Esophagus squamous epithelium (tissue), 5 donors: ENCODE measurements at places on chromosomes 5 and 9.

DNA sequence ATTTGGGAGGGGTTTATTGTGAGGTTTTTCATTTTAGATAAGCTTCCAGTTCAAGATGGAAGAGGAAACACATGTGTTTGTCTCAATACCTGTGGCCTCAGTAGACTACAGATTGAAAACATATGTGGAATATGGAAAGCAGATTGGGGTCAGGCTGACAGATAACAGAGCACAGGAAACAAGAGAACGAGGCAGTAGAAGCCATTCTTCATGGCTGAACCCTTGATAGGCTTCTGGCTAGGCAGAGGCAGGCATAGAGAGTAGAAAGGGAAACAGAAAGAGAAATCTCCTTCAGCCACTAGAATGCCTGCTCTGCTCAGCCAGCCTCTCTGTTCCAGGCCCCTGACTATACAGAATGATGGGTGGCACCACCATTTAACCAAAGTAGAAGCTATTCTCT, 152.5 kb downstream of the MUSK start:
- DNase-seq: no peak

DNA sequence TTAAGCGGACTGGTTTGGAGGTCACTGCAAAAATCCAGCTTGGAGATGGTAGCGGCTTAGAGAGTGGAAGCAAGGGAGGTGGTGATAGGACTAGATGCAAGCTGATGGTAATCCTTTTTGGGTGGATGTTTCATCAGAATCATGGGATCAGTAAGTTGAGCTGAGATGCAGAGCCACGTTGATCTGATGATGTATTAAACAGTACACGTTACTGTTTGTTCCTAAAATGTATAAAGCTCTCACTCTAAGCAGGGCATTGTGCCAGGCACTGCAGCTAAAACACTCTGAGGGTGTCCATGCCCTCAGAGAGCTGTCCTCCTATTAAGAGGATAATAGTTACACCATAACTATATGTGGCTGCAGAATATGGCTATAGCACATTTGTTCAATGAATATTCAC, 93.1 kb downstream of the JAKMIP2 start:
- DNase-seq: no peak

DNA sequence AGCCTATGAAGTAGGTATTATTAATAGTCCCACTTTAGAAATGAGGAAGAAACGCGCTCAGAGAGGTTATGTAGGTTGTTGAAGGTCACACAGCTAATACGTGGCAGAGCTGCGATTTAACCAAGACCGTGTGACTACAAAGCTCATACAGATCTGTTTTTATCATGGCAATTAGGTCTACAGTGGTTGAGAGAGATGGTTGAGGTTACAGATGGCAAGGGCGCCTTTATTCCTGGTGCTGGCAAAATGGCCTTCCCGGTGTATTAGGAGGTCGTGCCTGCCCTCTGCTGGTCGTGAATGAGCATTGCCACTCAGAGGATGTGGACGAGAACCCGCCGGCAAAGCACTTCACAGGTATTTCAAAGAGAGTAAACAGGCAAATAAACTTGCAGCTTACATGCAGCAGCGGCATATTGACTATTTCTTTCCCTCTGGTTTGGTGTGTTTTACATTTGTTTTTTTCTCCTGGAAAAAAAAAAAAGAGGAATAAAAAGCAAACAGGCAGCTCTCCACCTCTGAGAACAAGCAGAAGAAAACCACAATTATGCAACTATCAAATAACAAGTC, 65.3 kb upstream of the EGFLAM start:
- no peak for DNase-seq

GRCh38 chr5:8396756-8397155, 527.8 kb downstream of the MTRR start:
- DNase-seq: no peak

- no peak for DNase-seq
Measured at GRCh38 chr5:105529851-105530250, 1967.3 kb upstream of the NUDT12 start.

GRCh38 chr9:89625721-89626687, 21.2 kb downstream of the GADD45G start:
- DNase-seq: no peak

DNA sequence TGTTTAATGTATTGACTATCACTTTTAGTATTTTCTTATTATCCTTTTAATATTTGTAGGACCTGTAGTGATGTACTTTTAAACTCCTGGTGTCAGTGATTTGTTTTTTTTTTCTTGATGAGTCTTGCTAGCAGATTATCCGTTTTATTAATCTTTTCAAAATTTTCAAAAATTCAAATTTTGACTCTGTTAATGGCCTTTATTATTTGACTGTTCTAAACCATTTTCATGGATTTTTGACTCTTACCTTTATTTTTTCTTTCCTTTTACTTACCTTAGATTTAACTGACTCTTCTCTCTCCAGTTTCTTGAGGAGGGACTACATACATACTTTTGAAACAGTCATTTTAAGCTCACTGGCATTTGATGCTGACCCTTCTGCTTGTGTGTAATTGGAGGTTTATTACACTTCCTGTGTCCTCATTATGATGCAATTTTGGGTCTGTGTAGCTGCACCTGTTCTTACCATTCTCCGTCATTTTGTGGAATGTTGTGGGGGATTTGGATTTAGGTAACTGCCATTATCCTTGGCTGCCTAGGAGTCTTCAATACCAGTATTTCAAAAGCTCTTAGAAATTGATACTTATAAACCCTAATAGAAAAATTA, 32.0 kb upstream of the EXOC3 start:
- DNase-seq: no peak

DNA sequence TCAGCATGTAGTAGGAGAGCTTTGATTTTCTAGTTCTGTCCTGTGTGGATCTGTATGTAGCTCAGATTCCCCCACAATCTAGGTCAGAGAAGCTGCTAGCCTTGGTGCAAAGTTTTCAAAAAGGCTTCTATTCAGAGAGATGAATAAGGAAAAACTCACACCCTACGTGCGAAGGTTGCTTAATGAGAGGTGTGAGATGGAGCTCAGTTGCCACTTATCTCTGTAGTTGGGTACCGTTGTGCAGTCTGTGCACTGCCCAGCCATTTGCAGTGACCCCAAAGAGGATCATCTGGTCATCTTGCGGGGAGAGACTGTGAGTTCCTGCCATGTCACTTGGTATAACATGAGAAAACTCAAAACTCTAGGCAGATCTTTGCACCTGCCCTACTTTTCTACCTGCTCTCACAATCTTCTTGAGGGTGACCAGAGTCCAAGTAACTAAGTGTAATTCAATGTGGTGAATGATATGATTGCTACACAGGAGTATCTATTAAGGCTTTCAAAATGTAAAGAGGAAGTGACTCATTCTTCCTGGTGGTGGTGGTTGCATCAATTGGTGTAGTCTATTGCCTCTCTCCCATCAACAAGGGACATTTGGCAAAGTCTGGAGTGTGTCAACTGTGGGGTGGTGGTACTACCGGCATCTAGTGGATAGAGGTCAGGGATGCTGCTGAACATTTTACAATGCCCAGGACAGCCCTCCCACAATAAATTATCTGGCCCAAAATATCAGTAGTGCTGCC, 65.2 kb downstream of the TMC1 start:
- no peak for DNase-seq

DNA sequence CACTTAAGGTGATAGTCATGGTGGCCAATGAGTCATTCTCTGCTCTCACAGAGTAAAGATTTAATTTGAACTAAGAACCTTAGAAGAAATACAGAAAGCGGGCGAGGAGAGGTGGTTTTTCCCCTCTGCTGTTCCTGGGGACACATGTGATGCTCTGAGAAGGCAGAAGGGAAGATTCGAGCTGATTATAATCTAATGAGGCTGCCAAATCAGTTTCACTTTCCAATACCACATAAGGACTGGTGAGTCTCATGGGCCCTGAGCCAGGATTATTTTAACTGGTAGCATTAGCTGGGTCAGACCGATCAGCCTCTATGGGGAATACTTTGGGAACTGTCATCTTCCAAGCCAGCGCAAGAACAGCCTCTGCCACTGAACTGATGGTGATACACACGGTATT, 116.5 kb downstream of the SLC1A3 start:
- DNase-seq: no peak

DNA sequence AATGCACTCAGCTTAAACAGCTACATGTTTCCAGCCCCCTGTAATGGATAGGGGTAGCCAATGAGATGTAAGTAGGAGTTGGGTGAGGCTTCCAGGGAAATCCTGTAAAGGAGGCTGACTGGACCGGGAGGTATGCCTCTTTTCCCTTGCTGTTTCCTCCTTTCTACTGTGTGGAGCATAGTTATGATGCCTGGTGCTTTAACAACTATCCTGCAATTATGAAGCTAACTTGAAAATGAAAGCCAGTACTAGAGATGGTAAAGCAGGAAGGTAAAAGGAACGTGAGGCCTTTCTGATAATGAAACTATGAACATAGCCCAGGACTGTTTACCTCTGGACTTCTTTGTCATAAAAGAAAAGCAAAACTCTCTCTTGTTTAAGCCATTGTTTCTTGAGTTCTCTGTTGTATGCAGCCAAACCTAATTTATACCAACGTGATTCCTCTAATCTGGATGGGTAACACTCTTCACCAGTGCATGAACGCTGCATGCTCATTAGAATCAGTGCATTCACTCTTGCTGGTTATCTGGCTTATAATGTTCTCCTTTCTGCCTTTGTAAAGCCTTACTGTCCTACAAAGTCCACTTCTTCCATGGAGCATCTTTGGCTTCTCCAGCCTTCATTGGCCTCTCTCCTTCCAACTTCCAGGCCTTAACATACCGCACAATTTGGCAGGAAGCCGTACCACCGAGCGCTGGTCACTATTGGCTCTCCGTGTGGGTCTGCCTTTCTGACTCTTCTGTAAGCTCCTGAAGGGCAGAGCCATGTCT, 8.3 kb upstream of the ARHGEF28 start:
- DNase-seq: no peak

GRCh38 chr5:149464796-149465489, 85.9 kb upstream of the IL17B start:
- DNase-seq: no peak

DNA sequence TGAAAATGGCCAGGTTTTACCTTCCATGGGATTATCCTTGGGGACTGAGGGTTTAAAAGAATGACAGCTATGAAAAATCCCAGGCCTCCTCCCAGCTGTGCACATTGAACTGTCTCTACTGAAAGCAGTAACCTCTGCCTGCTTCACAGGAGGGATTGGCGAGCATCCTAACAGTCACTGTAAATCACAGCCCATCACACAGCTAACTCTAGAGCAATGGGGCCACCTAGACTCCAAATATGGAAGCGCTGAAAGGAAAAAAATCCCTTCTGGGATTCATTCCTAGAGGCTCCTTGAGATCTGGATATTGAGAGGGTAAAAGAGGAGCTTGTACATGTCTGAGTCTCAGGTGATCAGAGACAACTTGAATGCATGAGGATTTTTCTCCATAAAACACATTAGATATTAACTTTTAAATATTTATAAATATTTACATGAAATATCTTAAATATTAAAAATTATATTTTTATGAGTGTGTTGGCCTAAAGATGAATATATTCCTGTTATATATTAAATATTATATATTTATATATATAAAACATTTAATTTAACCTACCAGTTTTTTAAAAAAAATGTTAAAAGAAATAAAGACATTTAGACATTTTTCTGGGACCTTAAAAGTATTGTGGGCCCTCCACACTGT, 133.8 kb upstream of the SLC24A2 start:
- no peak for DNase-seq

GRCh38 chr9:125784286-125785049, 37.3 kb downstream of the PBX3 start:
- DNase-seq: no peak

DNA sequence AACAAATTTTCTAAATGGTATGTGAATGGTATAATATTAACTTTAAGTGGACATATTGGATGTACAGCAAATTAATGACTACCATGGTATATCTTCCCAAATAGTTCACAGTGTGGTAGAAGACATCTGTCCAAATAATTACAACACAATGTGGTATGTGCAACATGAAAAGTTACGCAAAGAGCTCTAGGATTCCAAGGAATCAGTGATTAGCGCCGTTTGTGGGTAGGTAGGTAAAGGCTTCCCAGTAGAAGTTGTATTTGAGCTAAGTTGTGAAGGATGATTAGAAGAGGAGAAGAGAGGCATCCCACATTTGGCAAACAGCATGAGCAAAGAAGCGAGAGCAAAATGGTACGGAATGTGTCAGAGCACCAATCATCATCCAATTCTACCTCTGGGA, 14.3 kb upstream of the KLF9 start:
- no peak for DNase-seq

DNA sequence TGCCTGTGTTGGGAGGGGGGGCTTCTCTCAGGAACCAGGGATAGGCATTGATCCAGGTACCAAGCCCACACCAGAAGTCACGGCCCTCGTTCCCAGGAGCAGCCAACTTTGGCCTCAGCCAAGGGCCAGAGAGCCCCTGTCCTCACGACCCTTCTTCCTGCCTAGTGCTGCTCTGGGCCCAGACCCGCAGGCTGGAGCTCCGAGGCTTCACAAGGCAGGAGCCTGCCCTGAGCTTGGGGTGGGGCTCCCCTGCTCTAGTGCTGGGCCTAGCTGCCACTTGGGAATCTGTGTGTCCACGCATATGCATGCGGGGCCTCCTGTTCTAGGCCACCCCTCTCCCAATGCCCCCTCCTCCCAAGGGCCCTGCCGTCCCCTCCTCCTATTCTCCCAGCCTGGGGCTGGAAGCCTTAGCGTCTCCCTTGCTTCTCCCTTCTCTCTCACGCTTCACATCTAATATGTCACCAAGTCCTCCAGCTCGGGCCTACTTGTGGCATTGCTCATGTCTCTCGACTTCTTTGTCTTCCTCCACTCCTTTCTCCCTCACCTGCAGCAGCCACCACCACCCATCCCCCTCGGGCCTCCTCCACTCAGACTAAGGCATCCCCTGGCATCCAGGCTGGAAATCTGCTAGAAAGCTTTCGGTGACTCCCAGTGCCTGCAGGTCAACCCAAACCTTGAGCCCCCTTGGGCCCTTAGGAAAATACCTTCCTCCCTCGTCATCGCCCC, 3.4 kb downstream of the UNC5A start:
- no peak for DNase-seq

DNA sequence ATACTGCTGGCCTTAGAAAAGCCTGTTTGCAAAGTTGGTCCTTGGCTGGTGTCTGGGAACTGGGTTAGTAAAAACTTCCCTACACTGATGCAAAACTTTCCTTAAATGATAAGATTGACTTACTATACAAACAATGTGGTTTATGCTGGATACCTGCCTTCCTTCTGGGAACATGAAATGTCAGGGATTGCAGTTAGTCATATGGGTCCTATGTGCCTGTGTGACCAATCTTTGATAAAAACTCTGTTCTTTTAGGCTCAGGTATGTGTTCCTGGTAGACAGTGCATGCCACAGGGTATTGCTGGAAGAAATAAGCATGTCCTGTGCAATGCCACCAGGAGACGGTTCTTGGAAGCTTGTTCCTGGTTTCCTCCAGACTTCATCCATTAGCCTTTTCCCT, 173.3 kb downstream of the RMI1 start:
- DNase-seq: no peak
